ENCODE measurements at places on chromosomes 12 and 14.

DNA sequence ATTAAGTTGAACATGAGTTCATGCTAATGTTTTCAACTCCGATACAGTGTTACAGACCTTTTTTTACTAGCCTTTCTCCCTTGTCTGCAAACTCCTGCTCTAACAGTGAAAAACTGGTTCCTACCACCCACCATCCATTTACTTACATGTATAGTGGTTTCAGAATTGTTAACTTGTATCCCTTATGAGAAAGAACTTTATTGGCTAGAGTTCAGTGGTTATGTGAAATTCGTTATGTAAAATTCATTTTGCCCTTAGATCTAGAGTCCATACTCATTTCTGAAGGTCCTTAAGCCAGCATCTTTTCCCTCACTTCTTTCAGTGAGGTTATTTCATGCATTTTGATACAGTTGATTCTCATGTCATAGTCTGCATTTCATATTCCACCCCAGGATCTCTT, 51.0 kb downstream of the PRKCH start:
- DNase-seq = no peak

GRCh38 chr14:75260025-75260763, 18.4 kb upstream of the FOS start:
- no peak for DNase-seq

GRCh38 chr12:77049767-77050353, 15.5 kb downstream of the E2F7 start:
- DNase-seq = peak; percentile 20

GRCh38 chr12:95972832-95973456, 23.2 kb downstream of the HAL start:
- no peak for DNase-seq

DNA sequence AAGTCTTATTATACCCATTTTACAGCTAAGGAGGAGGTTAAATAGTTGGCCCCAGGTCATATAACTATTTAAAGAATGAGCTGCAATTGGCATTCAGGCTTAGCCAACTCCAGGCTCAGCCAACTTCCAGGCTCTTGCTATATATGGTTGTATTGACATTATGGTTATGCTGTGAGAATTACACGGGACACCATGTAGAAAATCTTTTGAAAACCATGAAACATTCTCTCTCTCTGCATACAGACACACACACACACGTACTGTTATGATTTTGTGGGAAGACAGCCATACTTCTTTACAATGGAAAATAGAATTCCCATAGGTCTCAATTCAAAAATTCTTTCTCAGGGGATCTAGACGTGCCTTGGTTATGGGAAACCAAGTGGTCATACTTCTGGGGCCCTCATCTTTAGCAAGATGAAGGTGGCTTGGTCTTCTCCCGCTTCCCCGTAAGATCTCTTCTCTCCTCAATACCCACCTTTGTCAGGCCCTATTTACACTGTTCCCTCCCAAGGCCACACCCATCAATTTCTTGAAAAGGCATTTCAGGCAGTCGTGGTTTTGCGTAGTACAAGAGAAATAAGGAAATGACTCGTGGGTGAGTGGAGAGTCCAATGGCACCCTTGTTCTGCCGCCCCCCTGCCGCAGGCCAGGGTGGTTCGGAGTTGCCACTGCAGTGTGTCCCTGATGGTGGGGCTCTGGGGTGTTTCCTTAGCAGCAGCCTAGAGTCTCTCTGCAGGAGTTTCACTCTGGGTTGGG, 10.0 kb upstream of the GPRC5A start:
- no peak for DNase-seq

DNA sequence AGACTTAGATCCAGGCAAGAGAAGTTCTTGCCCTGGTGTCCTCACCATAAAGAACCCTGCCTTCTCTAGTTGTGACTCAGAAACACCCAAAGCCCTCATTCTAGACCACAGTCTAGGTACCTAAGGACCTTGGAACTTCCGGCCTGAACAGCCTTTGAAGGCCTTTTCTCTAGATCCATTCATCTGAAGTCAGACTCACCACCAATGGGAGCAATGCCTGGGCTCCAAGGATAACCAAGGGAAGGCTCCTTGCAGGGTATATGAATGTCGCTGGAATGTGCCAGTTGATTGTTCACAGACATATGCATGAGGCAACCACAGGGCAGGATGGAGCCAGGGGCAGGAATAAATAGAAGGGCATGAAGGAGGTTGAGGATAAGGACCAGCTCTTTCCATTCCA, 86.3 kb downstream of the PLCZ1 start:
- no peak for DNase-seq

Data from left renal pelvis (tissue), 4 donors.